Immature natural killer cell (primary cell): ENCODE measurements at places on chromosomes 2 and 18. TPM values are rescaled to one million over a fixed set of nuclear protein-coding genes. Genes with fewer than 3 reads are reported as not detected.

MTCL1 gene
- not detected for polyA plus RNA-seq

DLX1 gene
- not detected for polyA plus RNA-seq

NT5C1B gene
- polyA plus RNA-seq, result 0.61 TPM

DRC1 gene
- not detected for polyA plus RNA-seq

DCC gene
- not detected for polyA plus RNA-seq

DNA sequence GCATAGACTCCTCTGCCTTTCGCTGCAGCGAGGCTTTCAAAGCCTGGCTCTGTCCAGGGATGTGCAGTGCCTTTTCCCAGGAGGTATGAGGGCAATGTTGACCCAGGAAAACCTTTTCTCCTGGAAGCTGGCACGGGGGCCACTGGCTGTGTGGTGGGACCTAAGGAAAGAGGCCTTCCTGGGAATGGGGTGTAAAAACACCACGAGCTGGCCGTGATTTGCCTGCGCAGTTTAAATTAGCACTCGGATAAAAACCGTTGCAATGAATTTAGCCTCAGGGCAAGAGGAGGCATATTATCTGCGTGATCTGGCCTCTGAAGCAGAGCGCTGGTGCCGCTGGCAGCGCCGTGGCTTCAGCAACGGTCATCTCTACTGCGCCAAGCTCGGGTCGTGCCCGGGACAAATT is 3.0 kb downstream of the OSR1 start:
- peaks cover 39% of the 10 kb centered on the region for H3K4me1 ChIP-seq
- DNase-seq, result no peak
- H3K4me3 ChIP-seq, result no peak overlapping the region

GRCh38 chr2:138997856-138998517 is 217.8 kb upstream of the NXPH2 start:
- H3K27me3 ChIP-seq, result no peaks in the 10 kb centered on the region
- no peaks in the 10 kb centered on the region for H3K36me3 ChIP-seq
- H3K27ac ChIP-seq, result no peak overlapping the region
- H3K4me1 ChIP-seq, result no peaks in the 10 kb centered on the region
- H3K4me3 ChIP-seq, result no peak overlapping the region

GRCh38 chr18:58043491-58044369 is at the start of gene NEDD4L:
NEDD4L (plus strand) TSS chr18:58044226; CDS start chr18:58044661, 435 bp downstream.
- no peaks in the 10 kb centered on the region for H3K36me3 ChIP-seq
- peaks cover 28% of the 10 kb centered on the region for H3K4me1 ChIP-seq
- H3K27me3 ChIP-seq, result peaks cover 9% of the 10 kb centered on the region
- H3K4me3 ChIP-seq, result peak within 1 kb of the TSS; percentile 94
- DNase-seq, result peak; percentile 66

- H3K36me3 ChIP-seq, result no peaks in the 10 kb centered on the region
- no peaks in the 10 kb centered on the region for H3K4me1 ChIP-seq
- no peaks in the 10 kb centered on the region for H3K27me3 ChIP-seq
- no peak overlapping the region for H3K27ac ChIP-seq
- no peak for DNase-seq
Measured at GRCh38 chr2:184644685-184645084, 46.4 kb downstream of the ZNF804A start.

- no peak overlapping the region for H3K4me3 ChIP-seq
- no peaks in the 10 kb centered on the region for H3K4me1 ChIP-seq
- H3K27me3 ChIP-seq, result peaks cover 3% of the 10 kb centered on the region
Measured at GRCh38 chr2:190831941-190832340, 48.7 kb upstream of the GLS start.
